ENCODE measurements at places on chromosomes 3 and 15.

- DNase-seq = no peak
Observed at GRCh38 chr3:123282461-123282860, 80.7 kb downstream of the SEC22A start.

DNA sequence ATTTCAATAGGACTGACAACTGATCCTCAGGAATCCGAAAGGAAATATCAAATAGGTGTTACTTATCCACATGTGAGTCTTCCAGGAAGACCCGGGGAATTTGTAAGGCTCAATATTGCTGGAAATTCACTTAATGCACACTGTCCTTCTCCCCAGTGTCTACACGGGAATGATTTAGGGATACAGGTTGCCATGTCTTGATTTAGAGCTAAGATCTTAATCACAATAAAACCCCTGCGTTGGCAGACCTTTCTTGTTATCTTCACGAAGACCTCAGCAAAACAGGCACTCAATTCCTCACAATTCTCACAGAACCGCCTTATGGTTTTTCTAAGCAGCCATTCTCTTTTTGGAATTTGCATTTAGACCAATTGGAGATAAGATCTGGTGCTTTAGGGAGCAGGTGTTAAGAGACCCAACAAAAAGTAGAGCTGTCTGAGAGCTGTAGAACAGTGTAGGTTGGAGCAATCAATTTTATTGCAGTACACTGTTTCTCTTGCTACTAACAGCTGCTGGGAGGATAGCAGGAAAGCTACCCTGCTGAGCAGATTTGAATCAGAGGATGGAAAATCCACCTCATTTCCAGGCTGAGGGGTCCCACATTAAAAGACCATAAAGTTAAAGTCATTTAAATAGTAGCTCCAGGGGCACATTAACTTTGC is 925.7 kb downstream of the EPHA3 start:
- no peak for DNase-seq

- DNase-seq = no peak
Observed at GRCh38 chr3:184167786-184168185, 6.9 kb upstream of the AP2M1 start.

GRCh38 chr3:14883226-14883625 is 64.2 kb upstream of the NR2C2 start:
- DNase-seq = no peak

GRCh38 chr15:83445643-83446042 is 1.5 kb upstream of the SH3GL3 start:
- DNase-seq = no peak

DNA sequence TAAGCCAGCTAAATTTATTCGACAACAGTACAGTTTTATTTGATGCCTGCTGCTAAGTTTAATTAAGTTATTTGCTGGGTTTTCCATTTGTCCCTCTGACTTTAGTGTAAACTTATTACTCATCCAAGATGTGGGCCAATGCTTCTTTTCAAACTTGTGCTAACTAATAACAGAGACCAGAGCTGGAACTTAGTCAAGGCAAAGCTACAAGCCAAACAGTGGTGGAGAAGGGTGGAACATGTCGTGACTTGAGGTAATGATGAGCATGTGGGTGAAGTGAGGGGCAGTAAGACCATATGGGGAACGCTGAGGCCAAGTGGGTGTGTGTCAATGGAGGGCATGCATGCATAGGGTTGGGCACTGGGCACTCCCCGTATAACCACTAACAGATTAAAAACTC is 63.9 kb downstream of the NMD3 start:
- no peak for DNase-seq

Measured in suppressor macrophage treated with lipopolysaccharide for 4 hours (primary cell).